ENCODE measurements at places on chromosomes 16 and 17.
A peak's percentile ranks its signal among the peaks of the same experiment; 100 is the strongest.

- DNase-seq: no peak
These were observed 13.2 kb upstream of the SPN start for GRCh38 chr16:29649588-29650494.

DNA sequence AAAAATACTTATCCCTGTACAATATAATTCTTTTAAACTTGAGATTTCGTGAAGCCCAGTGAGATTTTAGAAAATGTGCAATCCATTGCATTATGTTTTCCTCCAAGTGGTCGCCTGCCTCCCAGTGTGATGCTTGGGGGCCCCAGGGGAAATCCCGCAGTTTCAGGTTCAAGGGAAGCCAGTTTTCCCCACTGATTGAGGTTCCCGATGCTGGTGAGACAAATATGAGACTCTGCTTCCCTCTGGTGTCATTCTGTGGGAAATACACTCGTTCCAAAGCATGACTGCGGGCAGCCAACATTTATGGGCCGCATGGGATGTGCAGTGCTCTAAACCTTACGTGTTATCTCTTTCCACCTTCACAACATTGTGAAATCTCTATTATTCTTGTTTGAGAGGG is 200.8 kb downstream of the PRKCB start:
- peak; percentile 78 for DNase-seq

DNA sequence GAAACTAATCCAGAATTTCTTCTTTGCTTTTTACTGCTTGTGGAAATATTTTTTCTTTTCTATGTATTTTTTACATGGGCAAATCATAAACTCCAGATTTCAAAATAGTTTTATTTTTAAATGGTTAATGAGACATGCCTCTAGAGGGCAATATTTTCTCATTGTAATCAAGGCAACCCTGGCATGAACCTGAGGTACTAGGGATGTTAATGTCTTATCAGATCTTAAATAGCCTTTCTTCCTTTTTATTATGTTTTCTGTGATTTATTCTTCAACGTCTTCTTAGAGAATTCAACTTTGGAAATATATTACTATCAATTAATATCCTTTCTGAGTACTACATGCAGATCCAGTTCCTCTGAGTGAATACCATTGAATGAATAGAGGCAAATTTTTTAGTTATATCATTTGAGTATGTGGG is 324.7 kb downstream of the BCAS3 start:
- DNase-seq: peak; percentile 77

DNA sequence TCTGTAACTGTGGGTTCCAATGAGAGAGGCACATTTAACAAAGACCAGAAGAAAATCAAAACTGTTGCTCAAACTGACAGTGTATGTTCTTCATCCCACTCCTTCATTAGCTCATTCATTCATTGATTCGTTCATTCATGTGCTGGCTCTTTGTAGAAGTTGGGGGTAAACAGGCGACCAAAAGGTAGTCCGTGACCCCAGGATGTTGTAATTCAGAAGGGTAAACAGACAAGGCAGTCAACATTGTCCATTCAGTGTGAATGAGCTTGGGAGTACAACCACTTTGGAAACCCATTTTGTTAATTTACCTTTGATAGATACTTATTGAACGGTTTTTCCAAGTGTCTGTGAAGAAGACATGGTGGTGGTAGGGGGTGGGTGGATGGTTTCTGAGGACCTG is 26.1 kb downstream of the CDH13 start:
- DNase-seq: no peak

- DNase-seq: no peak
These were observed 3.0 kb downstream of the RHBDF2 start for GRCh38 chr17:76497979-76498875.

GRCh38 chr16:20695024-20695423 is 2.5 kb downstream of the ACSM1 start:
- DNase-seq: no peak
